ENCODE measurements at places on chromosomes 5 and 9.

DNA sequence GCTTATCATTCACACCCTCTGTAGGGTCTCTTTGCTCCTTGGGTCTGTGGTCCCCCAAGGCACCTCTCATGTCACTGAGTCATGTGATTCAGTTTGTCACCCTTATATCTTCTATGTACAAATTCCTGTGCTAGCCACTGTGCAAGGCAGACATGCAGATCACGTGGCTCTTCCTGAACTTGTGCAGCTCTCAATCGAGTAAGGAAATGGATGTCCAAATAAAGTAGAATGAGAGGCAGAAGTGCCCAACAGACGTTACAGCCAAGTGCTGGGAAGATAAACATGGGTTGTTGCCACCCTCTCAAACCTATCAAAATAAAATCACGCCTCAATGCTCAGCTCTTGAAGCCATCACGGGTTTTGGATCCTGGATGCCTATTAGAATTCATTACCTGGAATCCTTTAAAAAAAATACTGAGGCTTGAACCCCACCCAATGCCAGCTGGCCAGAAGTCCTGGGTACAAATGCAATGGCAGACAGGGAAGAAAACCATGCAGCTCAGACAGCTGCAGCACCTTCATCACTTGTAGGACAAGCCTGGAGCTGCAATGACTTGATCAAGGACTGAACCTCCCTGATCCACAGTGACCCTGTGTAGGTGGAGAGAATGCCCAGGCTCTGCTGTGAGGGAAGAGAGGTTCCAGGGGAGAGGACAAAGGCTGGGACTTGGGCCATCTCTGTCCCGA lies 228.7 kb upstream of the DAP start:
- DNase-seq = no peak

DNA sequence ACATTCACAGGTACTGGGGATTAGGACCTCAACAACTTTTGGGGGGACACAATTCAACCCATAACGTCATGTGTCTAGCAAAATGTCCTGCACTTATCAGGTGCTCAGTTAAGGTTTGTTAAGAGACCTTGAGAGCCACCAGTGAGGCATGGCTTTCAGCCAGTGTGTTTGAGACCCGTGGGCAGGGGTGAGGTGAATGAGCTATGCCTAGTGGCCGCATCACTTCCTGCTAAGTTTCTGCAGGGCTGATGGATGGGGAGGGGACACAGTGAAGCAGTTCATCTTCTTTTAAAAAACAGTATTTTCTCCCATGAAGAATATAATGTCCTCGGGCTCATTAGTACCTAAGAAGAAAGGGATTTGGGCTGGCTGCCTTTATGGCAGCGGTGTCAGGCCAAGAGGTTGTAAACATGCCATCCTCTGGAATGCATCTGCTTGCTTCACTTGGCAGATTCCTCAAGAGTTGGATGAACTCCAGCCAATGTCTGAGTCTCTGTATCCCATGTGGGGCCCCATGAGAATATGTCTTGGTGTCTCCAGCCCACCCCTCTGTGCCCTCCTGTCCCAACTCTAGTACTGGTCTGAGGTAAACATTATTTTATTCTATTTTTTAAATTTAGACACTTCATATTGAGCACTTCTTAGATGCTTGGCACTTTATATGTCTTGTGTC lies 282.2 kb downstream of the CWC27 start:
- DNase-seq = no peak

DNA sequence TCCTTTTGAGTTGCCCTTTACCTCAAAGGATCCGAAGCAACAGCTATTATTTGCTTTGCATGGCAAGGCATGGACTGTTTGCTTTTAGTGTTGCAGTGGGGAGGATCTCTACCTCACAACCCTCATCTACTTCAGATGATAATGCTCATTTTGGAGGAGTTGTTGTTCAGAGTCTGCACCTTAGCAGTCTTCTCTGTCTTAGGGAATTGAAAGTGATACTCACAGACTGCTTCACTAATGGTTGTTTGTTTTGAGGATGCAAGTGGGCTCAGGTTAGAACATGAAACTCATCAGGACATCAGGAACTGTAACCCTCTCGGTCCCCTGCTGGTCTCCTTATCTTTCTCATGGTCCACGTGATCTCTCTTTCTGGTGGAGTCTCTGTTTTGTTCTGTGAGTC lies 172.9 kb upstream of the ANKH start:
- no peak for DNase-seq

DNA sequence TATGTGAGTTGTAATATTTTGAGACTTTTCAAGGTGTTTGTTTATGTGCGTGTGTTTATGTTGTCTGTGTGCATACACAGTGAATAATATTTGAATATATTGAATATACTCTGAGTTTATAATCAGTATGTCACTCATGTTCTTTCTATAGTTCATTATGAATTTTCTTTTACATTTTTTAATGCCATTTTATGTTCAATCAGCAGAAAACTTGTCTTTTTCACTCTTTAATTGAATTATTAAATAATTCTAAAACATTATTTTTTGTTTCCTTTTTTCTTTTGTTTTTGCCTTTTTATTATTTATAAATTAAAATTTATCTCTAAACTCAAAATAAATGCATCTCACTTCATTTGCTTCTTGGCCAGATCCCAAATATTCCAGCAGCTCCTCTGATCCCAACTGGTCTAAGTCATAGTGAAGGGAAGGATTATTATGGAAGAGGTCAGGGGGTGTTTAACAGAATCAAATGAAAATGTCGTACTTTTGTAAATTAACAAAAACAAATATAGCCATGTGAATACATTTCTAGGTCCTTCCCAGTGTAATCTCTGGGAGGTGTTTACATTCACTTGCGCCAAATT lies 188.9 kb downstream of the KDM4C start:
- no peak for DNase-seq

GRCh38 chr9:122948313-122948712 lies 7.5 kb downstream of the RABGAP1 start:
- no peak for DNase-seq

- DNase-seq = no peak
Observed at GRCh38 chr9:96031366-96031824, 155.9 kb downstream of the ERCC6L2 start.

DNA sequence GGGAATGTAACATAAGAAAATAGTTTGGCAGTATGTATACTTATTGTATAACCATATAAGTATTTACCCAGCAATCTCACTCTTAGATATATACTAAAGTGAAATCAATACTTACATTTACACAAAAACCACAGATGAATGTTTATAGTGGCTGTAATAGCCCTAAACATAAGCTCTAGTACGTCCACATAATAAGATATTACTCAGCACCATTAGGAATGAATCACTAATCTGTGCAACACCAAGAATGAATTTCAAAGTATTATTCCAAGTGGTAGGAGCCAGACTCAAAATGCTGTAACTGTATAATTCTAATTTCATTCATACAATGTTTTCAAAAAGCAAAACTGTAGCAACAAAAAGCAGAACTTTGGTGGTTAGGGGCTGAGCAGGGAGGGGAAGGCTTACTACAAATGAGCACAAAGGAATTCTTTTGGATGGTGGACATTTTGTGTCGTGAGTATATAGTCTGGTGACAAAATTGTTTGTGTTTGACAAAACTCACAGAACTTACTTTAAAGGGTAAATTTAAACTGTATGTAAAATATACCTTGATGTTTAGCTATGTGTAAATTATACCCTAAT lies 11.9 kb upstream of the C5orf46 start:
- no peak for DNase-seq
